ENCODE measurements at places on chromosomes 16 and 17.

- no peak for DNase-seq
Observed at GRCh38 chr17:36063786-36064541, at the start of gene CCL18. TSS of gene CCL18 (plus strand) at chr17:36064272. CDS start at chr17:36064343, 71 bp downstream.

GRCh38 chr16:49362230-49362629 is 11.4 kb upstream of the C16orf78 start:
- no peak for DNase-seq

- DNase-seq: peak; percentile 46
Observed at GRCh38 chr16:477301-478157, 50.0 kb upstream of the CAPN15 start.

GRCh38 chr16:8963010-8963820 is 491 bp downstream of the USP7 start:
- no peak for DNase-seq

DNA sequence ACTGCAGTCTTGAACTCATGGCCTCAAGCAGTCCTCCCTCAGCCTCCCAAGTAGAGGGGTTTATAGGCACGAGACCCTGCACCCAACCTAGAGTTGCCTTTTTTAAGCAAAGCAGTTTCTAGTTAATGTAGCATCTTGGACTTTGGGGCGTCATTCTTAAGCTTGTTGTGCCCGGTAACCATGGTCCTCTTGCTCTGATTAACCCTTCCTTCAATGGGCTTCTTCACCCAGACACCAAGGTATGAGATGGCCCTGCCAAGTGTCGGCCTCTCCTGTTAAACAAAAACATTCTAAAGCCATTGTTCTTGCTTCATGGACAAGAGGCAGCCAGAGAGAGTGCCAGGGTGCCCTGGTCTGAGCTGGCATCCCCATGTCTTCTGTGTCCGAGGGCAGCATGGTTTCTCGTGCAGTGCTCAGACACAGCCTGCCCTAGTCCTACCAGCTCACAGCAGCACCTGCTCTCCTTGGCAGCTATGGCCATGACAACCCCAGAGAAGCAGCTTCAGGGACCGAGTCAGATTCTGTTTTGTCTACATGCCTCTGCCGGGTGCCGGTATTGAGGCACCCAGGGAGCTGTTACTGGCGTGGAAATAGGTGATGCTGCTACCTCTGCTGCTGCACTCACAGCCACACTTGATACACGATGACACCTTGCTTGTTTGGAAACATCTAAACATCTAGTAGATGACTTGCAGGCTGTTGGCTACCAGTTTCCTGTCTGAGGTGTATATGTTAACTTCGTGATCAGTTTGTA is 3.3 kb downstream of the RPL13 start:
- DNase-seq: no peak

GRCh38 chr16:88208112-88208511 is 174.6 kb upstream of the ZNF469 start:
- no peak for DNase-seq

DNA sequence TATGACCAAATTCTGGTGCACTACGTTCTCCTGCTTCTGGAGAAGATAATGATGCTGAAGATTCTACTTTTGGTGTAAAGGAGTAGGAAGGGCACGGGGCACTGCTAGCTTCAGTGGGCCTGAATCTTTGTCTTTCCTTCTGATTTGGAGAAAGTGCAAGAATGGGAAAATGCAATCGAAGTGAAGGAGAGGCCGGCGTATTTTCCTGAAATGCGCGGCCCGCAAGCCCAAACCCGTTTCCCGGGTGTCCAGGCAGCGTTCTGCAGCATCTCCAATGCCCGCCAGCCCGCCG is 372 bp upstream of the NDE1 start:
- no peak for DNase-seq

DNA sequence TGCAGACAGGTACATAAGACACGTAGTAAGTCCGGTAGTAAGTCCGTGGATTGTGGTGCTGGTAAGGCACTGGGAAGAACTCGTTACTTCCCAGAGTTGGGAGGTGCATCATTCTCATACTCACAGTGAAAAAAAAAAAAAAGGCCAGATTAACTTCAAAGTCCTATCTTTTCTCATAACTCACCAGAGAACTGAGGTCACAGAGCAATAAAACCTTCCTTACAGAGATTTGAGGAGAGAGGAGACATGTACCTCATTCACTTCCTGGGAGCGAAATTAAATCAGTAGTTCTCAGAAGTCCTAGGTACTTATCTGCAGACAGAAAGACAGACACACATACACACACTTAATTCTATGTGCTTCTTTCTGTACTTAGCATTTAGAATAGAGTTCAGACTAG is 22.5 kb downstream of the MPHOSPH6 start:
- DNase-seq: no peak

GRCh38 chr16:77063676-77064016 is 127.3 kb upstream of the MON1B start:
- no peak for DNase-seq

GRCh38 chr16:2497116-2497630 is 16.6 kb upstream of the ATP6V0C start:
- no peak for DNase-seq

GRCh38 chr17:31114956-31115555 is 20.3 kb downstream of the NF1 start:
- peak; percentile 35 for DNase-seq

DNA sequence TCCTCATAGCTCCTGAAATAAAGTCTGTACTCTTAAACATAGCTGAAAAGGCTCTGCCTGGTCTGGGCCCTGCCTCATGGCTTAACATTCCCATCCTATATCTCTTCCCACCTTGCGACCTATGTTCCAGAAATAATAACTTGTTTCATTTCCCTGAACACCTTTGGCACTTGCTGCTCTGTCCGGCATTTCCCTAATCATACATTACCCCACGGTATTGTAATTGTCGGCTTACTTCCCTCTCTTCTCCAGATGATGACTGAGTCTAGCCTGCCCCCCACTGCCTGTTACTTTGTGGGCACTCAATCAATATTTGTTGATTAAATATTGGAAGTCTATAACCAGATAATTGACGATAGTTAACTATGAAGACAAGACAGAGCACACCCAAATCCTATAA is 23.3 kb upstream of the SUPT4H1 start:
- no peak for DNase-seq

GRCh38 chr17:78044280-78044835 is 84.2 kb downstream of the TMC6 start:
- no peak for DNase-seq

- peak; percentile 25 for DNase-seq
Observed at GRCh38 chr17:13835151-13835550, 233.4 kb upstream of the HS3ST3A1 start.

DNA sequence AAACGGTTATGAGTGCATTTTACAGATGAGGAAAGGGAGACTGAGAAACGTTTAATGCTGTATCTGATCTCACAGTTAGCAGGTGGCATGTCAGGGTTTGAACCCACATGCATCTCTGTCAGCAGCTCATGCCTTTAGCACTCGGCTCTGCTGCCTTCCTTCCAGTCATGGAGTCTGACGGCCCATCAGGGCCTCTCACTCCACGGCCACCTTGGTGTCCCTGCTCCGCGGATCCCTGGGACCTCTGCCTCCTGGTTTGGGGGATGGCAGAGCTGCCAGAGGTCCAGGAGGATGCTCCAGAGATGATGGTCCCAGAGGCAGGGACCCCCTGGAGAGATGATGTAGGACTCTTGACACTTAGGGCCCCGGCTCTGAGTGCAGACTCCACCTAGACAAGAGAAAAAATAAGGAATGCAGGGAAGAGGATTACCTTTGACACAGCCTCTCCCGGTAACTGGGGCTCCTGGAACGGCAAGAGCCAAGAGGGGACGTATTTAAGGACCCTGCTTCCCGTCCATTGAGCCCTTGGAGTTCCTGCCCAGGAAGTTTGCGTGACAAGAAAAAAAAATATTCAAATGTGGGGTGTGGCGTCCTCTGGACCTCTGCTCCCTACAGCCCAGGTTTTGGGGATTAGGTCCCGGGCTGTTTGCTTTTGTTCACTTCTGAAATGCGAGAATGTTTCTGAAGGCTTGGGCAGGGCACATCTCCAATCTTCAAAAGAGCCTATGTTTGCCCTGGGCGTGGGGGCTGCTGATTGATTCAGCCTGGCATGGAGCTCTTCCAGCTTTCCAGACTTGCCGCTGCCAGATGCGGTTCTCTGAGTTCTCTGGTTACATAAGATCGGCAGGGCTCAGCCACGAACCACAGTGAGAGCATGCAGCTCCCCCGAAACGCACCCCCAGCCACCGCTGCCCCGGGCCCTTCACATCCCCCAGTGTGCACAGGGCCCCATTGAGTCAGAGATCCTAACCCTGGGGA is at the start of gene ALDH3A1:
TSS of gene ALDH3A1 (minus strand) at position 470 of the 978 bp plus-strand sequence. CDS start 3,169 bp downstream, outside the sequence.
- no peak for DNase-seq

DNA sequence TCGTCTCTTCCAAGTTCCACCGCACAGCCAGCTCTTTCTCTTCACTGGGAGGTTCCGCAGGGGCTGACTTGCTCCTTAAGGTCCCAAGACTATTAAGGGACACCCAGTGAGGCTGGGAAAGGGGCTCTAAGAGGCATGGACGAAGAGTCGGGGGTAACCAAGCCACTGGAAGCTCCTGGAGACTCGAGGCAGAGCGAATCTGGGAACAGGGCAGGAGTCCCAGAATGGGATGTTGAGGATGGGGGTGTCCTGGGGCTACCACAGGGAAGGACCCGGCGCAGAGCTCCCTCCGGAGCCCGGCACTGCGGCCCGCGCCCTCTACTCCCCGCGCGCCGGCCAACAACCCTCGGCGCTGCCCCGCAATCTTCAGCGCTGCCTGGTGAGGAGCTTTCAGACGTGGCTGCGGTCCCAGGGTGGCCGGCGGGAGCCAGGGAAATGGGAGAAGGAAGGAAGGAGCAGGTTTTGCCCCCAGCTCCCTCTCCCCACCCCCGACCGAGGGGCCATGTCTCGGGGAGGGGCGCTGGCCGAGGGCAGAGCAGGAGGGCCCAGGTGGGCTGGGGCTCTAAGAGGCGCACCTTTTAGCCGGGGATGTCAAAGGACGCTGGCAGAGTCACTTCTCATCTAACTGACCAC is 581 bp downstream of the CHST5 start:
- no peak for DNase-seq

DNA sequence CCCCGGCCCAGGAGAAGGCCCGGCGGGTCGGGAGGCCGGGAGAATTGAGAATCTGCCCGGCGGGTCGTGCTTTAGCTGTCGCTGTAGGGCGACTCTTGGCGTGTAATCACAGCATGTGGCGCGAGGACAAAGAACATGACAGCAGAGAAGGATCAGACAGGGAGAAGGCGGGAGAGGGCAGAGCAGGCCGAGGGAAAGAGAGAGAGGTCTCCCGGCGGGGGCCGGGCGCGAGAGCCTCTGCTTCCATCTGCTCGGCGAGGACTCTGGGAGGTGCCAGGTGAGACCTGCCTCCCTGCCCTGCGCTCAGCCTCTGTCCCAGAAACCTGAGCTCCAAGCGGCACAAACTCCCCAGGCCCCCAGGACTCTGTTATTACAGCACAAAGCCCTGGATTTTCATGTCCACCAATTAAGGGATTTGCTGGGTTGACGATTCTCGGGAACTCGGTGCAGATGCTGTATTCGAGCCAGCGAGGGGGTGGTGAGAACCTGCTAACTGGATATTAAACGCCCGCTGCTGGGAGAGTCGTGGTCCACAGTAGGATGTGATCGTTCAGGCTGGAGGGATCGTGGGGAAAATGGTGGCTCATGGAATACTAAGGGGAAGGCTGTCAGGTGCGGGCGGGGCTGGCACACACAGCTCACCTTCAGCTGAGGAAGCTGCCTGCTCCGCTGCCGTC is 172.0 kb upstream of the CIBAR2 start:
- DNase-seq: no peak

DNA sequence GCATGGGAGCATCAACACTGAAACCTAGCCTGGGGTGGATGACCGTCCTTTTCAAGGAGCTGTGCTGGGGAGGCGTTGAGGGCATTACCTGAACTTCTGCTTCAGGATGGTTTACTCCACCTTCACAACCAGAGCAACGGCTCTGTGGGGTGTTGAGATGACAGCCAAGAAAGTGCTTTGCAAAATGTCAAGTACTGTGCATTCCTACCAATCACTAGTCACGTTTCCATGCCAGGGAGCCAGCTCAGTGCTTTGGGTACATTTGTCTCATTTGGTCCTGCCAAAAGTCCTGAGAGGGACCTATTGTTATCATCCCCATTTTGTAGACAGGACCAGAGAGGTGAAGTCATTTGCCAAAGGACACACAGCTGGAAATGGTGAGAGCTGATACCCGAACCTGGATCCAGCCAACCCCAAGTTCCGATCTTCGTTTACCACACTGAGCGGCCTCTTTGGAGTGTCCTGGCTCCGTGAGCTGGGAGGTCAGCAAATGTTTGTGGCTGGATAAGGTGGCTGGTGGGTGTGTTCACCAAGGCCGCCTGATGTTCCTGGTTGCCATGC is 61.6 kb downstream of the IRF8 start:
- DNase-seq: no peak

DNA sequence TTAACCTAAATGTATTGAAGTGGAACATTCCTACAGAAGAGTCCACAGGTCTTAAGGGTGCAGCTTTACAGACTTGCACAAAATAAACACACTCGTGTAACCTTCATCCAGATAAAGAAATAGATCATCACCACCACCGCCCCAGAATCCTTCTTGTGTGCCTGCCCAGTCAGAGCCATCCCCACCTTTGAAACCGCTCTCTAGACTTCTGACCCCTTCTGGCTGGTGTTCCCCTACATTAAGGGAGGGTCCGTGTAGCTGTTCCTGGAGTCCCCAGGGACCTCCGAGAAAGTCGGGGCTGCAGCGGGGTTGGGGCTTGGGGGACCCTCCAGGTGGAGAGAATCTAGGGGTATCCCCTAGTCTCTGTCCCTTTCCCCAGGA is 9.4 kb downstream of the TBX4 start:
- DNase-seq: no peak

- no peak for DNase-seq
Observed at GRCh38 chr16:67432506-67432890, 1.6 kb downstream of the HSD11B2 start.

GRCh38 chr17:67519801-67520251 is 142.7 kb downstream of the PITPNC1 start:
- DNase-seq: no peak

Measured in astrocyte of the spinal cord (primary cell).